Activated naive CD8-positive, alpha-beta T cell treated with anti-CD3 and anti-CD28 coated beads, Interleukin-2, amount 50 U/mL, for 24 hours (primary cell): ENCODE measurements at places on chromosomes 11 and 22.

- peak; percentile 63 for DNase-seq
Measured at GRCh38 chr11:122746050-122746478, 90.5 kb downstream of the UBASH3B start.

DNA sequence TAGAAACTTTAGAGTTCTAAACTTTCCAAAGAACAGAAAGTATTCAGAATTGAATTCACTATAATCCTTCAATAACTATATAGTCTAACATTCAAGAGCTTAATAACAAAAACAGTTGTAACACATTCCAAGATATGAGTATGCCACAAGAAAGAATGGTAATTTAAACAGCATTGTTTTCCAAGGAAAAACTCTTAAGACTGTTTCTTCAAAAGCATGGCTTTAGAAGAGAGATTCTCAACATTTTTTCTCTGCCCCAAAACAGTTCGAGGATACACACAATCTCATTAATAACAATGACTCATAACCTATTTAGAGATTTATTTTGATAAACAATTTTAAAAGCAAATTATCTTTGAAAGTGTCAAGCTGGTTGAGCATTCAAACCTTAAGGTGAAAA, 16.7 kb upstream of the ARHGAP32 start:
- DNase-seq = no peak

GRCh38 chr22:50209893-50210292, 9.1 kb downstream of the SELENOO start:
- peak; percentile 74 for DNase-seq

GRCh38 chr22:37643225-37643847, 3.9 kb downstream of the SH3BP1 start:
- peak; percentile 93 for DNase-seq

DNA sequence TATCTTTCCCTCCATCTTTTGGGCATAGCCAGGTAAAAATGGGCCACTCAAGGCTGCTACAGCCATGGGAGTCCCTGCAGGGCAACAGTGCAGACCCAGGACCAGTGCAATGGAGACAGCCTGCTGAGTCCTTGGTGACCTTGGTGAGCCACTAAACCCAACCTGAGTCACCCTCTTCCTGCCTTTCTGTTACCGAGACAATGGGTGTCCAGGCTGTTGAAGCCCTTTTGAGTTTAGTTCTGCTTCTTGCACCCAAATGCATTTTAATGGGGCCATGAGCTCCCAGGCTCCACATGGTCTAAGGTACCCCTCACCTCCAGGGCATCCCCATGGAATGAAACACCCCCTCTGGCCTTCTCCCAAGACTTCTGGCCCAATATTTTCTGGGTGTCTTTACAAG, 874 bp upstream of the PLAAT4 start:
- DNase-seq = peak; percentile 38

DNA sequence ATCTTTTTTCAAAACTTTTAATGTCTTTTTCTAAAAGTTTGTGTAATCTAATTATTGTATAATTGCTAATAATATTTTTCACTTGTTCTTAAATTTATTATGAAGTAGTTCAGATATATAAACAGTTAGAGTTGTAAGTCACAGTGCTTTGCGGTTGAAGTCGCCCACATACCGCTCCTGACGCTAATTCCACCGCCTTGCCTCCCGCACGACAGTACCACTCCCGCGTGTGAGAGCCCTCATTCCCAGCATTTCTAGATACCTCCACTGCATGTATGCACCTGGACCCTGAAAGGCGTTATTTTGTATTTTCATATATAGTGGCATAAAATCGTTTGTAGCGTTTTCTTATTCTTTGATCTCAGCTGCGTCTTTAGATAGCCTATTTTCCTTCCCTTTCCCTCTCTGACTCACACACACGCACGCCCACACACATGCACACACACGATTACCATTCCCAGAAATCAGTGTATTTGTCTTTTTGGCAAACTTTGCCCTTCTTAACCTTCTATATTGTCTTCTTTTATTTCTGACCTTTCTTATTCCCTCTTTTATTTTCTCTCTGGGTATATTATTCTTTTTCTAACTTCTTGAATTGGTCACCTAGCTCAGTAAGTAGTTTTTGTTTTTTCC, 56.4 kb upstream of the PITPNB start:
- DNase-seq = no peak

DNA sequence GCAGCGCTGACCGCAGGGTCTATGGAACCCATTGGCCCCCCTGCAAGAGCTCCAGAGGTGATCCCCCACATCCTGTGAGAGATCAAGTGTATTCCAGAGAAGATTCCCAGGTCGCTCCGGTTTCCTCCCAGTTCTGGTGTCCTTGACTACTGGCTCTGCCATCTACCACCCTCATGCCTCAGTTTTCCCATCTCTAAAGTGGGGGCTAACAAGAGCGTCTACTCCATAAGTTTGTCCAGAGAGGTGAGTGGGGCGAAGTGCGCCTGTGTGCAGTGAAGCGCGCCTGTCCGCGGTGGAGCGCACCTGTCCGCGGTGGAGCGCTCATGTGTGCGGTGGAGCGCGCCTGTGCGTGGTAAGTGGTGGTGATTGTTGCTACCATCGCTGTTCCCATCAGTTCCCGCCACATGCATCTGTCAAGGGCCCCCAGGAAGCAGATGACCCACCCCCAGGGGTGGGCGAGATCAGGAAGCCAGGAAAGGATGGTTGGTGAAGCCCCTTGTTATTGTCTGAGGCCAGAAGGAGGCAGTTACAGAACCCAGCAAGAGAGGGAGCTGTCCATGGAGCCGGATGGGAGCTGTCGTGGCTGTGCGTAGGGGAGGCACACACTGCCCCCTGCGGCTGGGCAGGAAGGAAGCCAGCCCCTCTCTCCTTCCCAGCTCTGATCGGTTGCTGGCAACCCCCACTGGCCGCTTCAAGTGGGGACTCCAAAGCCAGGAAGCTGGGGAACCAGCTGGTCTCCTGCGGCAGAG, 73.2 kb upstream of the FGF3 start:
- DNase-seq = no peak

- DNase-seq = no peak
Measured at GRCh38 chr11:12167061-12168000, 56.9 kb downstream of the MICAL2 start.

- peak; percentile 33 for DNase-seq
Measured at GRCh38 chr22:44702479-44703198, 635 bp downstream of the PRR5 start.

- no peak for DNase-seq
Measured at GRCh38 chr11:77049026-77049425, 14.8 kb downstream of the B3GNT6 start.

DNA sequence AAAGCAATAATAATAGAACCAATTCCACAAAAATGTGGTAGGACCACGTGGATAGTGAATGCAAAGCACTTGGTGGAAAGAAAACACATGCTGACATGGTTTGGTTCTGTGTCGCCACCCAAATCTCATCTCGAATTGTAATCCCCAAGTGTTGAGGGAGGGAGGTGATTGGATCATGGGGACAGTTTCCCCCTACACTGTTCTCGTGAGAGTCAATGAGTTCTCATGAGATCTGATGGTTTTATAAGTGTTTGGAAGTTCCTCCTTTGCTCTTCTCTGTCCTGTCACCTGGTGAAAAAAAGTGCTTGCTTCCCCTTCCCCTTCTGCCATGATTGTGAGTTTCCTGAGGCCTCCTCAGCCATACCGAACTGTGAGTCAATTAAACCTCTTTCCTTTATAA, 421.9 kb upstream of the CADM1 start:
- DNase-seq = no peak

GRCh38 chr11:69634590-69634989, 6.4 kb upstream of the CCND1 start:
- DNase-seq = no peak

- no peak for DNase-seq
Measured at GRCh38 chr11:44874284-44874683, 76.4 kb downstream of the TP53I11 start.

GRCh38 chr22:17198170-17199002, 20.8 kb downstream of the ADA2 start:
- DNase-seq = no peak

DNA sequence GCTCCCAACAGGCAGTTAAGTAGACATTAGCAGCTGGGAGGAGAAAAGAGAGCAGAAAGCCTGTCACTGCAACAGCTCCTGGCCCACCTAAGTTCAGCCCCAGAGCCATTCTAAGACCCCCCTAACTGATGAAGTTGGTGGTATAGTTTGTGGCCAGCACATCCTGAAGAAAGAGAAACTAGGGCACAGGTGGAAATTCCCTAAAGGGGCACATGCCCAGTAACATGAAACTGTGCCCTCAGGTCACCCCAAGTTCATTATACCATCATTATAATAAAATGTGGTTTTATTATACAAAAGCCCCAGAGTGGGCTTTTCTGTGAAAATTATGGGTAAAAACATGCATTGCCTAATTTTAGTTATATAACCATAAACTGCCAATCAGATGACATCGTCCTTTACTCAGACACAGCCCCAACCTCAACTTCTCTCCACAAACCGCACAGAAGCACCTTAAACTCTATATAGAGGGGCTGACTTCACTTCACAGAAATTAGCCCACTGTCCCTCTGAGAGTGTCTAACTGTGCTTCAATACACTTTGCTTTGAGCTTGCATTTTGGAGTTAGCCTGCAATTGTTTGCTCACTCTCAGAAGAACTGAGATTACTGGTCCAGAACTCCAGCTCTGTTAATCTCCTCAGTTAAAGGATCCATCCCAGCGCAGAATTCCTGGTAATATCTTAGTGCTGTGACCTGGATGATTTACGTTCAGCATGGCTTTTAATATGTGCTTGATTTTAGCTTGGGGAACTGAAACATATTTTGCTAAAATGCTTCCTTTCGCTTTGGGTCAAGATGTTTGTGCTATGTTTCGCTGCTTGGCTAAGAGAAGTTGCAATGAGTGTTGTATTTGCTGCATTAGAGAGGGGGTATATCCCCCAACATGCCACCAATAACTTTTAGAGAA, 1.8 kb upstream of the APOL3 start:
- DNase-seq = peak; percentile 33

DNA sequence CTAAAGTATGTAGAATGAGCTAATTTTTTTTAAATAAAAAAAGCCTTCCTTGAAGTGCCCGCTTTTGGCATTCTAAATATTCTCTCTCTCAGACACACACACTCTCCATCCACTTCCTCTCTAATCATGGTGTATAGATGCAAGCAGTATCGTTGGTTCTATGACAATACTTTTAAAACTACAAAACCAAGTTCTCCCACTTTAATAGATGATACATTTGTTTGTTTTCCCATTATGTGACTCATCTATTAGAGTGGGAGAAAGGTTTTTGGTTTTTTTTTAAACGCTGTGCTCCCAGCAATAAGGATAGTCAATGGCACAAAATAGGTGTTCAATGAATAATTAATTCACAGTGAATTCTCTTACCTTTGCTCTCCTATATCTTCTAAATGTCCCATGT, 44.6 kb downstream of the FZD4 start:
- DNase-seq = no peak

DNA sequence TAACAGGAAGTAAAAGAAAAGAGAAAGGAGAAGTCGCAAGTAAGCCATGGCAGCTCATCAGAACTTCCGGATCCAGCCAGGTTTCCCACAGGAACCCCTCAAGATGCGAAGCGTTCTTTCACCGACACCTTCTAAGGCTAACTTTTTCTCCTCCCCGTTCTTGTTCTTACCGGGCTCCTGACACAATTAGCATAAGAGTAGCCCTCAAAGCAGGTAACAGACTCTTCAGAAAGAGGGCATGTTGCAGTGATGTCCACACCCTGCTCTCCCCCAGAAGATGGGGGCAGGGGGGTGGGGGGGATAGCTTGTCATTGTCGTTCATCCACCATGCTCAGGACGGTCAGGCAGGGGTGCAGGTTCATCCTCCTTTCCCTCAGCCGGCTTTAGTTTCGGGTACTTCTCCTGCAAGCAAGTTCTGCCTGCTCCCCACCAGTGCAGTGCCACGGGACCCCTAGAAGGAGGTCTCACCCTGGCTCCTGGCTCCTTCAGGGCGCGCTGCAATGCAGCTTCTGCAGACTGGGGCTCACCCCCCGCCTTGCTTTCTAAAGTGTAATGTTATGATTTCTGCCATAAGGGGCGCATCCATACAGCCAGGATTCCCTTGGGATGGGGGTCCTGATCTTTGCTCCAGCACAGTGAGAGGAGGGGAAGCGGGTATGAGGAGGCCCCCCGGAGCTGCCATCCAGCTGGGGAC, 2.3 kb downstream of the OPCML start:
- no peak for DNase-seq

DNA sequence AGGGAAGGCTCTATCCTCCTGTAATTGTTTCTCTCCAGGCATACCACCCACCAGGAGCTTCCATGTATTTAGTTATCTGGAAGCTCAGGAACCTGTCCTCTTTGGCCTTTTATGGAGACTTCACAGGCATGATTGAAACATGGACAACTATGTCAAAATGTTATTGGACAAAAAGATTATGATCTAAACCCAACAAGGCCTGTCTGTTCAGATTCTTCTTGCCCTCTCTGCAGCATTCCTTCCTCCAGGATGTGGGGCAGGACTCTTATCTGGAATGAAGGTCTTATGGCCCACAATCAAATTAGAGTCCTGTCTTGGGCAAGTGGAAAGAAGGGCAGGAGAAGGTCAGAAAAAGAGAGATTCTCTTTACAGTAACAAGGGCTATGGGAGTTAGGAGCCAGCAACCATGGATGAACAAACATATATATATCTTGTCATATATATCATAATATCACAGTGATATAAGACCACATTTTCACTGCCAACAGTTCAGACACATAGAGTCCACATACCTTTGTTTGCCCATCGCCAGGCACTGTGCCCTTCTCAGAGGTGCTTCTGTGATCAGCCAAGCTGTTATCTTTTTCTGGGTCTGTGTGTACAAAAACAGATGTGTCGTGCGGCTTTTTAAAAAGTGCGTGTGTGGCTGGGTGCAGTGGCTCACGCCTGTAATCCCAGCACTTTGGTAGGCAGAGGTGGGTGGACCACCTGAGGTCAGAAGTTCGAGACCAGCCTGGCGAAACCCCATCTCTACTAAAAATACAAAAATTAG, 42.5 kb upstream of the SUSD2 start:
- no peak for DNase-seq

DNA sequence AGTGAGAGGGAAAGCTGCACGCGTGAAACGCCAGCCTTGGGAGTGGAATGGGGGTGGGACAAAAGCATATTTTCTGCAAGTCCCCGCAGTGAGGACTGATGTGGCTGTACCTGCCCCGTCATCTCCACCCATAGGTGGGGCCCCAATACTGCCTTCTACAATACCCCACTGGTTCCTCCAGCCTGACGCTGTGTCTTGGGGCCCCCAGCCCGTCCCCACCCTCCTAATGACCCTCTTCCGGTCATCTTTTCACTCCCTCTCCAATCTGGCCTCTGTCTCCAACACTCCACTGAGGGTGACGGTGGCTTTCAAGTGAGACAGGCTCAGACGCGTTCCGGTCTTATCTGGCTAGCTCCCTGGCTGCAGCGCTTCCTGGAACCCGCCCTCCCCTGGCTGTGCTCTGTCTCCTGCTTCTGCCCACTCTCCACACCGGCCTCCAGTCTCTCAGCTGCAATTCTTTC, 104.2 kb downstream of the MICAL3 start:
- no peak for DNase-seq
